ENCODE measurements at places on chromosomes 16 and 17.

DNA sequence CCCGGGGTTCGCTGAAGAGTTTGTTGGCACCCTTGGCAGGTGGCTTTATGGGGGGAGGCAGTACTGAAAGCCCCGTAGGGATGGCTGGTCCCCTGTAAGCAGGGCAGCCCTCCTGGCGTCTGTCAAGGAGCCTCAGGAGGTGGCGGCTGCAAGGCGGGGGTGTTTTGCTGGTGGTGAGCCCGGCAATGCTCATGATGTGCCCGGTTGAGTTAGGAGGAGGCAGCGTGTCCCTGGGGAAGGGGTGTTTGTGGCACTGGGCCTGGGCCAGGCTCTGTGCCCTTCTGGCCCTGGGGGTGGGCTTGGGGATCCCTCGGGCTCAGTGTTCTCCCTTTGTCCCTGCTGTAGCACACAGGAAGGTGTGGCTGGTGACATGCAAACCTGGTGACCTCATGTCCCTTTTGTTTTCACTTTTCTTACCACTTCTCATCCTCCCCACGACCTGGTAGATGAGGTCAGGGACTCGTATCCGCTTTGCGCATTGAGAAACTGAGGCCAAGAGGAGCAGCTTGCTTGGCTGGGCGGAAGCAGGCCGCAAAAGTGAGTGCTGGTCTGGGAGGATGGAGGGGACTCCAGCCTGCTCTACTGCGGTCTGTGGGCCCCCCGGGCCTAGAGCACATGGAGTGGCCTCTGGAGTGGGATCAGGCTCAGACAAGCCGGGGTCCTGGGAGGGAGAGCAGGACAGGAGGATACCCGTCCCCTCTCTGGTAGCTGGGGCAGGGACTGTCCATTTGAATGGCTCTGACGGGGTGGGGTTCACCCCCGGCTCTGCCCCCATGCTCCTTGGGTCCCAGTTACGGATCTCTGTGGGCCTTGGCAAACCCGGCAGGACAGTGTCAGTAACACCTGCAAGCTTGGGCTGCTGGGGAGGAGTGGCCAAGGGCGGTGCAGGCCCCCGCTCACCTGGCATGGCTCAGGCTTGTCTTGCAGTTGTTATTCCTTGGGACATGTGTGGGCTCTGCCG lies 2.2 kb downstream of the SNN start:
- peak; percentile 69 for DNase-seq

- no peak for DNase-seq
Observed at GRCh38 chr17:77246110-77247047, 105.6 kb downstream of the SEC14L1 start.

GRCh38 chr16:50469121-50469743 lies 79.0 kb upstream of the NKD1 start:
- no peak for DNase-seq

DNA sequence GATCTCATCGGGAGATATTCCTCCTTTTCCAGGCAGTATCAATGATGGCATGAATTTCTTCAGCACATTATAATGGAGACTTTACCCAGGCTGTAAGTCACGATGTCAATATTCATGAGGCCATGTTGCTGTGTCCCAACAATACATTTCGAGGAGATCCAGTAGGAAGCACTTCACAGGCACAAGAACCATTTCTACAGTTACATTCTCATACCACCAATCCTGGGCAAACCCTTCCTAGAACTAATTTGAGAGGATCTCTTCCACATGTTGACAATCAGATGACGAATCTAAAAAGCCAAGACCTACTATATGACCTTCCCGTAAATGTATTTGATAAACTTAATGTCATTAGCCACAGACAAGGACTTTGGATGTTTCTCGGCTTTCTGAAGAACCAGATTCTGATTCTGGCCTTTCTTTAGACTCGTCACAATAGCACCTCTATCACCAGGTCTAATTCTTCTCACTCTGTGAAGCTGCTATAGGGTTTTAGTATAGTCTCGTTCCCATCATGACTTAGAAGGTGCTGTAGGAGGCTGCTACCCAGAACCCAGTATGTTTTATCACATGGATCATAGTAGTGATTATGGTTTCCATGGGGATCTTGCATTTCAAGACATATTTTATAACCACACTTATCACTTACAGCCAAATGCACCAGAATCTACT lies 40.2 kb downstream of the C16orf87 start:
- no peak for DNase-seq

DNA sequence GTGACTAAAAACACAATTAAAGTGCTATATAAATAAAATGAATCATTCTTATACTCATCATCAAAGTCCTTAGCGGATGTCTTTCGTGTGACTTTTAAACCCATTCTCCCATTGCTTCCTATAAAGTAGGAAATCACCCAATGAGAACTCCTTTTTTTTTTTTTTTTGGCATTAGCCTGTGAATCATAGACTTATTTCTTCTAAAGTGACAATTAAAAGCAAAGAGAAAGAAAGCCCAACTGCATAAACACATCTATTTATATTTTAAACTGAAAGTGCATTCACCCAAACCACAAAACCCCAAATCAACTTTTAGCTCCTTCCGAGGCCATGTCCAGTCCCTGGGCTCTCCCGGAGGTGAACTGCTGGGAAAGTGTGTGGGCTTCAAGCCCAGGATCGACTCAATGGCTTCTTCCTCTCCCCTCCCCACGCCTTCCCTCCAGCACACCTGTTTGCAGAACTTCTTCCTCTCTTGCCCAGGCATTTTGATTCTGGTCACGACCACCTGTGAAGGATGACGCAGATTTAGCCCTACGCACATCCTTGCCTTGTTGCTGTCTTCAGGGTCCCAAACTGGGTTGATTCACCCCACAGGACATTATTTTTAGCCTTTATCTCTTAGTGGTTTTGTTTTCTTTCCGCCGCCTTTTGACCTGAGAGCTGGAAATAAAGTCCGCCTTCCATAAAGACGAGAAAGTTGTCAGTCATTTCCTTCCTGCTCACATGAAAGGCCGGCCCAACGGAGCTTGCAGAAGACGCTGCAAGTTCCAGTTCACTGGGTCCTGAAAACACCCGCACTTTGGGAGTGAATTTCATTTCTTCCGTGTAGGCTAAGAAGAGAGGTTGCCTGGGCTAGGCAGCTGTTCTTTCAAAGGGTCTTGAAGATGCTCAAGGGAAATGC lies 166.8 kb downstream of the MAP2K6 start:
- DNase-seq, result peak; percentile 63

DNA sequence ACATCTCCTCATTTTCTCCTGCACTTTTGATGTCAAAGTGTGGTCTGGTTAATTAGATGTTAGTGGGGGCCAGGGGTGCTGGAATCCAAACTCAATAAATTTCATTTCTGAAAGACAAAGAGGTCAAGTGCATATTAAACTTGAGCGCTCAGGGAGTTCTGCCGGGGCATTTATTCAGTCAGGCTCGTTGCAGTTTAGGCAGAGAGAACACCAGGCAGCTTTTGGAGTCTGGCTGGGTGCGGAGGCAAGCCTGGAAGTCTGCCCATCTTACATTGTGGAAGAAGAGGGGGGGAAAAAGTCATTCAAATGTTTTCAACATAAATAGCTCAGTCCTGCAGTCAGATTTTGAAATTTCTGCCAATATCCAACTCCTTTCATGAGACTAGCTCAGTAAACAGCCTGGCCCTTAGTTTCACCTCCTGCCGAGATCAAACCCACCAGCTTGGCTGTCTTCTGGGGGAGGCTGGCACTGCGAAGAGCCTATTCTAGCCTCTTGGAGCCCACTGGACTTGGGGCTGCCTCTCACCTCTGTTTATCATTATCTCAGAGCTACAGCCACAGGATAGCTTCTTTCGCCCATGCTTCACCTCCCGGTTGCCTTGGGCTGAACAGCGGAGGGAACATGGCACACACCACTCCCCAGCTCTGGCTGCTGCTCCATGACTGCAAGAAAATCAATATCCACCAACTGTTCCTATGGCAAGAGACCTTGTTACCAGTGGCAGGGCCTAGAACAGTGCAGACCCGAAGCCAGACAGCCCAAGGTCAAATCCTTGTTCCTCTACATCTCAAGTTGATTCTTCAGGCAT lies 177.4 kb upstream of the CDH5 start:
- DNase-seq, result no peak

DNA sequence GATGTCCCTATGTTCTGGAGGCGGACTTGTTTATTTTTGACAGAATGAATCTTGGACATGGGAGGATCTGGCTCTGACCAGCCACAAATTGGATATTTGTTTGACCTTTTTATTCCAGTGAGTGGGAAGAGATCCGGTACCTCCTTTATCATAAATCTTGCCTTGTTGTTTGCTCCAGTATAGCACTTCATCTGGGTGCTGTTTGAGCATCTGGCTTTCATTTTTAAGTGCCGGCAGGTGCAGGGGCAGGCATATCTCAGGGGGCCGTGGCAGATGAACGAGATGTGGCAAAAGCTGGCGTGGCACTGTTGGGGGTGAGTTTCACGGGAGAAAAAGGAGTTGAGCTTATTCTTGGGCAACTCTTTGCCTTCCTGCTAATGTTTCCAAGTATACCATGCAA lies 37.8 kb downstream of the MSI2 start:
- DNase-seq, result no peak

GRCh38 chr16:49464093-49464492 lies 90.5 kb downstream of the C16orf78 start:
- no peak for DNase-seq

DNA sequence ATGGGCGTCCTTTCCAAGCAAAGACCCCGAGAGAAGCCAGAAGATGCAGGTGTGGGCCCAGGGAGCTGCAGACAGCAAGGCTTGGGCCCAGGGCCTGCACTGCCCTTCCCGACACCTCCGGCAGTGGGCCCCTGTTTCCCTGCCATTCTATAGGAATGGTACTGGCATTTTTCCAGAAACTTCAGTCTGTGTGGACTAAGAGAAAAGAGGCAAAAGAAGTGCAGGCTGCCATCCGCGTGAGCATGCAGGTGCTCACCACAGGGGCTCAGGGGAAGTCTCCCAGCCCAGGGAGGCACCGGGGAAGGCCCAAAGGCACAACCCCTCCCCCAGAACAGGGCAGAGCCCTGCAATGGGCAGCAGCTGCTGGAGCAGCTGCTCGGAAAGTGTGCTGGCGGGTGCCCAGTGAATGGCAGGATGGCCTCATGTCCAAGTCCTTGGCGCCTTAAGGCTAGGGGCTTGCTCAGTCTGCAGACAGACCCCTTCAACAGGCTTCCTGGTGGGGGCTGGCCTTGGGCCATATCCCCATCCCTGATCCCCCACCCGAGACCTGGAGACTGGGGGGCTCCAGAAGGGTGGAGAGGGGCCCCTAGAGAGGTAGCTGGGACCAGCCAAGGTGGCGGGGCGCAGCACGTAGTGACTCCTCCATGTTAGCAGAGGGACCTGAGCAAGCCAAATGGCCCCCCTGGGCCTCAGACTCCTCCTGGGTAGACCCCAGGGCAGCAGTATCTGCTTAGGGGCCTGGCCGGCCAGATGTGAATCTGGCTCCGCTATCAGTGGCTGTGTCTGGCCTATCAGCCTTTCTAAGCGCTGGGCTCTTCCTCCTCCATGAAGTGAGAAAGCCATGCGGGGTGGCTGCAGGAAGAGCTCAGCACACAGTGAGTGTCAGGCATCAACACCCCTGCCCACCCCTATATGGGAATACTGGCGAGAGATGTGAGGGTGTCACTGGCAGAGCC lies 6.7 kb upstream of the TPPP3 start:
- DNase-seq, result no peak

DNA sequence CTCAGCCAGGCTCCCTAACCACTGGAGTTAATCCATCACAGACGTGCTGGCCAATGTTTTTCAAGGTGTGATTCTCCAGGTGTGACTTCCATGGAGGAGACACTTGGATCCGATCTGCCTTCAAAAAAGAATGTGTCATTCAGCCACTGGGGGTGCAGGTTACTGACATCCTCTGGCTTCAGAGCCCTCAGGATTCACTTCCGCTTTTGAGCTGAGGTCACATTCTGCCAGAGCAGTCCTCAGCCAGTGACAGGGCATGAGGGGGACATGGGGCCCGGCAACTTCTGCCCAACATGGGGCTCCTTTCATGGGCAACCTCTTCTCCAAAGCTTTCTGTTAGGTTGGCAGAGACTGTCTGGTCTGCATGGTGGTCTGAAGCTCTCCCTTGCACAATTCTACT lies 81.4 kb downstream of the GRIN2A start:
- no peak for DNase-seq

DNA sequence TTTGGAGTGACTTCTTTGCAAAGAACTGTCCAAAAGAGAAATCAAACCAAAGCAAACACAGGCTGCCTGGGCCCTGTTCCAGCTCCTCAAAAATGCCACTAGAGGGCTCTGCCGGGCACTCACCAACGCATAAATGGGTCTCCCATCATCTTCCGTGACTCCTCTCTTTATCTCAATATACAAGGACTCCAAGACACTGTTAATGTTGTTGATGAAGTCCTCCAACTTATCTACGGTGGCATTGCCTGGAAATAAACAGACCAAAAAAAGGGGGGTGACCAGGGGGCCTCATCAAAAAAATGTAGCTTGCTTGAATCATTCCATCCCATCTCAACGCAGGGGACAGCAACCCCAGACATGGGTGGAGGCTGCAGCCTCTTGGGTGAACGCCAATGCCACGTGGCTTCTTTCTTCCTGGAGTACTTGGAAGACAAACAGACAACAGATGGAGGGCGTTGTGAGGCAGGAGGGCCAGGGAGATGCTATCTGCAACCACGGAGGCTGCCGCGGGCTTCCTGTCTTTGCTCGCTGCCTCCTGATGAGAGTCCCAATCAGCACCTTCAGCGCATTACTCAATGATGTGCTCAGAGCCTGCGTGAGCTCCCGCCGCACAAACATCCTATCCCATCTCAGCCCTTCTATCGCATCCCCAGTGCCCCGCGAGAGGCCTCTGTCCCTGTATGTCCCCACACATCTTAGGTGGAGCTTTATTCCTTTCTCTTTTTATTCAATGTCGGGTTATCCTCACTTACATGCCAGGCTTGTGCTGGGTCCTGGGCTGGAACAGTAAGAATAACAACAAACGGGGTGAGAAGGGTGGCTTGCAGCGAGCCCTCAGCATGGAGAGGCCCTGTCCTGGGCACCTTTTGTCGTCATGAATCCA lies 32.0 kb downstream of the KDM8 start:
- DNase-seq, result peak; percentile 94

DNA sequence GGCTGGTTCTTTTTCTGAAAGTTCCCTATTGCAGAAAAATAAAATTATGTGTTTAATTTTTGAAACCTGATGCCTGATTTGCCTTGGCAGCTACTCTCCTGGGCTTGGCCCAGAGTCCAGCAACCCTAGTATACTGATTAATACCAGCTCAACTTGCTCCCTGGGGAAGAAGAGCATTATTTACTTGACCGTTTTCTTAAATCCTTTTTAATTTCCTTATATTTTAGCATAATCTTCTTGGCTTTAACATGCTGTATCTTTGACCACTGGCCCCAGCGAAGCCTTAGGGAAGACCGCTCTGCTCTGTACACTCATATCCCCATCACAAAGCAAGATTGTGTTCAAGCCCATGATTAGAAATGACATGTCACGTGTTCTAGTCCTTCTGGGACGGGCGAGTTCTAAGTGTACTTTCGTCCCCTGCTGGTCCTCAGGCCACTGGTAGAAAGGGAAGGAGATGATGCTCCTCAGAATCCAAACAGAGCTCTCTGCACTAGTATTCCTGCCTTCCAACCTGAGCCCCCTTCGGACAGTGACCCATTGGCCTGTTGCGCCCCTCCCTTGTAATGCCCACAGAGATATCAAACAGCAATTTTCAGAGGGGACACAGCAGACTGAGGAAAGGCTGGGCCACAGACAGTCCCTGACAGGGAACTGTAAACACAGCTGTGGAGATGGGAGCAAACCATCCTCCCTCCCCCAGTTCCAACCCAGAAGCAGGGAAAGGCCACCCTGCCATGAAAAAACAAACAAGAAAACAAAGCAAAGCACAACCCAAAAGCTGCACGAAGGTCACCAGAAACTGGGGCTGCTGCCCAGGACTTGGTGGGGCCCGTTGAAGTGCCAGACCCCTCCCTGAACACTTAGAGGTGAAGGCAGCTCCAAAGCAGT lies 4.3 kb upstream of the EZH1 start:
- no peak for DNase-seq

All from activated CD8-positive, alpha-beta T cell treated with anti-CD3 and anti-CD28 coated beads for 36 hours (primary cell).